ENCODE measurements at places on chromosomes 1 and 21. TPM values are rescaled to one million over a fixed set of nuclear protein-coding genes. Genes with fewer than 3 reads are reported as not detected.

Gene CACNA1S
- polyA plus RNA-seq: not detected

Gene CNIH3
- polyA plus RNA-seq: 0.39 TPM

Gene PADI1
- not detected for polyA plus RNA-seq

DNA sequence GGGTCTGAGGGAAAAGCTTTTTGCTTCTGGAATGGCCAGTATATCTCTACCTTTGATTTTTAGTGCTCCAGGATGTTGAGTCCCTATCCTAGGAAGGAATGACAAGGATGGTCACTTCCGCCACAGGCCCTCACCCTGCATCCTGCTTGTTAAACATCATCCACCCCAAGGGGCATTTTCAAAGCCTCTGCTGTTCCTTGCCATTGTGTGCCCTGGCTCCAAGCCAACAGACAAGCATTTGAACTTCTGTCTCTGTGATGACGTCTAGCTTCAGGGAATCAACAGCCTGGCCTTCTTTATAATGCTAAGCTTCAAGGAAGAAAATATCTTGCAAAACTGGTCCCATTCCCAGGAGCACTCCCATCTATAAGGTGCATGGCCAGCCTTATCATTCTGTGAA lies 12.3 kb upstream of the JAM2 start:
- DNase-seq: no peak

Gene PBX1
- 2.2 TPM for polyA plus RNA-seq

DNA sequence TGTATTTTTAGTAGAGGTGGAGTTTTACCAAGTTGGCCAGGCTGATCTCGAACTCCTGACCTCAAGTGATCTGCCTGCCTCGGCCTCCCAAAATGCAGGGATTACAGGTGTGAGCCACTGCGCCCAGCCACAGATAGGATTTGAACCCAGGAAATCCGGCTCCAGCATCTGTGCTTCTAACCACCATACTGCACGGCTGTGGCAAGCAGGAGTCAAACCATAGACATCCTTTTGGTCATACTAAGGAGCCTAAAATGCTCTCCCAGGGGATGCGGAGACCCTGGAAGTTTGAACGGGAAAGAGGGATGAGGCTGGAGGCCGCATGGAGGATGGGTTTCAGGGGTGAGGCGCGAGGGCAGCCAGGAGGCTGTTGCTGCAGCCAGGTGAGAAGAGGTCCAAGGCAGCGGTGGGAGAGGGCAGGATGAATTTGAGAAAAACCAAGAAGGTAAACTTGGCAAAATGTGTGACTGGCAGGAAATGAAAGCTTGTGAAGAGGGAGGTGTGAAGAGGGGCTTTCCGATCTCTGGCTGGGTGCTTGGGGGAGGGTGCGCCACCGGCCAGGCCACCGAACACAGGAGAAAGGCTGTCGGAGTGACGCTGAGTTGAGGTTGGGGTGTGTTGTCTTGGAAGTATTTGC lies 24.0 kb upstream of the CDK18 start:
- no peak for DNase-seq

DNA sequence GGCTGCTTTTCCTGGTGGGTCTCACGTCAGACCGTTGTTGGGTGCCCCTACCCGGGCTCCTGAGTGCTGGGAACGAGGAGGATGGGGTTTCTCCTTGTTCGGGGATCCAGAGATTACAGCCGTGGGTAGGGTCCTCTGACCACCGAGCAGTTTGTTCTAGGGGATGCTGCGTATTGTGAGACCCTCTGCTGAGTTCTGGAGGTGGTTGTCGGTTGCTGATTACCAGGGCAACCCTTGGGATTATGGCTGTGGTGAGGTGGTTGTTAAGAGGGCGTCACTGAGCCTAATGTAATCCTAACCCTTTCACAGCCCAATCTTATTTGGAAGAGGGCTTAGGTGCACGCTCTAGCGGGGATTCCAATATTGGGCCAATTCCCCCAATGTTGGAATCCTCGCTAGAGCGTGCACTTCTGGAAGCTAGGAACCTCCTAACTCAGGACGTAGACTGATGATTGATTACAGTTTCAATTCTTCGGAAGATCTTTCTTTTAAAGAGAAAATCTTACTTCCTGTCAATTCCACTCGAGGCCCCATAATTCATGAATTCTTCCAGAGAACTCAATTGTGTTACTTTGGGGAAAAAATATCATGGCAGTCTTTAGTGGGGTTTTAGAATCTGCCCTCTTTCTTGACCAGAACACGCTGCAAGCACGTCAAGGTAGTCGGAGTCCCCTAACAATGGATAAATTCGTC lies 483 bp downstream of the TCEANC2 start:
- DNase-seq: no peak

Gene COA7
- polyA plus RNA-seq: 11.2 TPM

Gene TRIM67
- polyA plus RNA-seq: not detected

- no peak for DNase-seq
These were observed 3.6 kb downstream of the COL9A2 start for GRCh38 chr1:40313329-40313957.

GRCh38 chr1:183807549-183808168 lies 2.7 kb downstream of the RGL1 start:
- no peak for DNase-seq

- DNase-seq: no peak
These were observed 9.1 kb downstream of the SYT2 start for GRCh38 chr1:202701200-202701599.

GRCh38 chr1:108033550-108033951 lies 68.6 kb upstream of the VAV3 start:
- DNase-seq: no peak
